GM20000 (cell line): ENCODE measurements at places on chromosomes 2 and 18.

DNA sequence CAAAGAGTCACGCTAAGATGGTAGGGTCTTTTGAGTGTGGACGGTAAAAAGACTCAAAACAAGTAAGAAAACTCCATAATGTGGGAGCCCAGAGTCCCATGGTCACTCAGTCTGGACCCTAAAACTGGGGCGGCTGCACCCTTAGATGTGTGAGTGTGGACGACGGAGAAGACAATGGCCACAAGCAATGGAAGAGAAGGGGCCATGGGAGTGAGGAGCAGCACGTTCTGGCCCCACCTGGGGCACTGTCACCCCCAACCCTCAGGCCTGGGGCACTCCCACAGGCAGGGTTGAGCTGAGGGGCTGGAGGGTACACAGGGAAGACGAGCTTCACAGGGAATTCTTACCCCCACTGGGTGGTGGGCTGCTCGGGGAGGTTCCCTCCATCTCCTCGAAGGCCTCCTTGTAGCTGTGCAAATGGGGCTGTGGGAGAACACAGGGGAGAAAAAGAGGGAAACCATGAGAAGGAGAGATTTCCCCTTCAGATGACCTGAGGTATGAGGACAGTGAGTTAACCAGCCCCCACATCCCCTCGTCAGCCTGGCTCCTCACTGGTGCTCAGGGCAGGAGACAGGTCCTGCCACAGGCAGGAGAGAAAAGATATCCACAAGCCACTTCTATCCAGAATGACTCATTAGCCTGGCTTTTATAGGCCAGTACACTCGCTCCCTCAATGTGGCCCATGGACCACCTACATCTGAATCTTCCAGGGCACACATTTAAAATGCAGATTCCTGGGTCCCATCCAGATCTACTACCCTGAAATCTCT is 167.9 kb downstream of the TNS1 start:
- no peak for DNase-seq

GRCh38 chr18:44409071-44409470 is 271.6 kb upstream of the SETBP1 start:
- no peak for DNase-seq

DNA sequence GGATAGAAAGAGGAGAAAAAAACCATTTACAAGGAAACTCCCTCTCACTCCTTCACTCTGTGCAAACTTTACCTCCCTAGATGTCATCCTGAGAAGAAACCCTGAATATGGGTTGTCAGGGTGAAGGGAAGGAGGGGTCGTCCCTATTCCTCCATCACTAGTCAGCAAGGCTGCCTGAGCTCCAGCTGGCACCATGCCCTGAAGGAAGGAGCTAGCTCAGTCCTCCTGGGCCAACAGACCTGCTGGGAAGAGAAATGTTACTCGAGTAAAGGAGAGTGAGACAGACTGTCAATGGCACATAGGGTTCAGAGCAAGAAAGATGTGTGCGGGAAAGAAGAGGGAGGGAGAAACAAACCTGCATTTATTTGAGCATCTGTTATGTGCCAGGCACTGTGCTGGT is 18.3 kb upstream of the EPAS1 start:
- DNase-seq: no peak

GRCh38 chr18:62186499-62186773 is 420 bp downstream of the PIGN start:
- DNase-seq: no peak

DNA sequence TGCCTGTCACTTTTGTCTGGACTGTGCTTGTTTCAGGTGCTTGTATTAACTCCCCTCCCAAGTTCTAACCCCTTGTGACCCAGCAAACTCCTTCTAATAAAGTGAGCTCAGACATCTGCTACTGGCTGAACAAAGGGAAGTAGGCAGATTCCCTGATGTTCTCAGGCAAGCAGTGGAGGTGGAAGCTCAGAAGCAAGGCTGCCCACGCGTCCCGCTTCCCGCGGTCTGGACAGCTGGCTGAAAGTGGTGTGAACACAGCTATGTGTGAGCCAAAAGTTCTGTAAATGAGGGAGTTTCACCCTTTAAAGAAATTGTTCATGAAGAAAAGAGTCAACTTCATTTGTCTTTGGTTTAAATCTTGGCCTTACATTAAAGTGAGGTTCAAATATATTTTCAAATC is 40.0 kb downstream of the NAPG start:
- DNase-seq: no peak

- DNase-seq: no peak
Measured at GRCh38 chr18:48338915-48339314, 70.3 kb downstream of the ZBTB7C start.
